ENCODE measurements at places on chromosomes 13 and 19.

GRCh38 chr13:18960637-18961227 is 220.9 kb downstream of the TUBA3C start:
- no peak for DNase-seq

DNA sequence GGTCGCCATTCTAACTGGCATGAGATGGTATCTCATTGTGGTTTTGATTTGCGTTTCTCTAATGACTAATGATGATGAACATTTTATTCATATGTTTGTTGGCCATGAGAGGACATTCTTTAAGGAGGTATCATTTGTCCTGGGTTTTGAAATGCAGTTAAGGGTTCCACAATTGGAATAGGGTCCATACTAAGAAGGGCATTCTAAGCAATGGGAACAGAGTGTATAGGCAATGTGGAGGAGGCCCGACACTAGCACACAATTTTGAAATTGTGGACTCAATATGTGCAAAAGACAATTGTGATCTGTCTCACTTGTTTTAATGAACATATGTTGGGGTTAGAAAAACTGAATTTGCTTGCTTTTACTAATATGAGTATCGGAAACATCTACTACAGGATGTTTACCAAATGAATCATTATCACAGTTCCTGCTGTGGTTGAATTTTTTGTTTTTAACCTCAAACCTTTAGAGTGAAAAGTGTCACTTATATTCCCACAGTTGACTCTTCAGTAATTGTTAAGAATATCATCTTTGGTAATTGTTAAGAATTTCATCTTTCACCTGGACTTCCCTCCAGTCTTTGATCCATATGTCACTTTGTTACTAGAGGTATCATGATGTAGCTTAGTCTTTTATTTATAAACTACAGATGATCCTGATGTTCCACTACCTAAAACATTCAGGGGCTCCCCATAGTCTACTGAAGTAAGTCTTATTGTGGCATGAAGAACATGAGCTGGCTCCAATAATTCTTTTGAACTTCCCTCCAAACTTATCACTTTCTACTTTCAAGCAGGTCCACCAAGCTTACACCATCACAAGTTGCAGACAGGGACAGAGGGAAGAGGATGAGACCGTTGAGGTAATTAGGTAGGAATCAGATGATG is 109.7 kb upstream of the KLF12 start:
- DNase-seq: no peak

- no peak for DNase-seq
Observed at GRCh38 chr13:91346062-91346461, 1.4 kb upstream of the MIR17HG start.

GRCh38 chr13:113883314-113883811 is 19.5 kb upstream of the GAS6 start:
- no peak for DNase-seq

DNA sequence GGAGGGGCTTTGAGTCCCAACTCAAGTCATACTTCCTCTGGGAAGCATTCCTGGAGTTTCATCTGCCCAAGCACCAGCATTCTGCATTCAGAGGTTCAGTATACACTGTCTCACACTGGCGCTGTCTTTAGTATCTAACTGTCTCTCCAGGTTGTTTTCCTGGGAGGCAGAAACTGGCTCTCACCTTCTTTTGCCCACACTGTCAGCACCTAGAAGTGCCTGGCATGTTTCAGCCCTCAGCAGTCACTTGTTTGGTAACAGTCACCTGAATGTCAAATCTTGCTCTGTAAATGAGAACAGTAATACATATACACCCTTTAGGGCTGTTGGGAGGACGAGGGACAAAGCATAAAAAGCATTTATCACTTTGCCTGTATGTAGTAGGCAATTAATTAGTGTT is 339.6 kb downstream of the UQCRFS1 start:
- DNase-seq: no peak

- no peak for DNase-seq
Observed at GRCh38 chr13:83753912-83754624, 128.2 kb downstream of the SLITRK1 start.

- no peak for DNase-seq
Observed at GRCh38 chr13:40758811-40759210, 12.2 kb downstream of the MRPS31 start.

DNA sequence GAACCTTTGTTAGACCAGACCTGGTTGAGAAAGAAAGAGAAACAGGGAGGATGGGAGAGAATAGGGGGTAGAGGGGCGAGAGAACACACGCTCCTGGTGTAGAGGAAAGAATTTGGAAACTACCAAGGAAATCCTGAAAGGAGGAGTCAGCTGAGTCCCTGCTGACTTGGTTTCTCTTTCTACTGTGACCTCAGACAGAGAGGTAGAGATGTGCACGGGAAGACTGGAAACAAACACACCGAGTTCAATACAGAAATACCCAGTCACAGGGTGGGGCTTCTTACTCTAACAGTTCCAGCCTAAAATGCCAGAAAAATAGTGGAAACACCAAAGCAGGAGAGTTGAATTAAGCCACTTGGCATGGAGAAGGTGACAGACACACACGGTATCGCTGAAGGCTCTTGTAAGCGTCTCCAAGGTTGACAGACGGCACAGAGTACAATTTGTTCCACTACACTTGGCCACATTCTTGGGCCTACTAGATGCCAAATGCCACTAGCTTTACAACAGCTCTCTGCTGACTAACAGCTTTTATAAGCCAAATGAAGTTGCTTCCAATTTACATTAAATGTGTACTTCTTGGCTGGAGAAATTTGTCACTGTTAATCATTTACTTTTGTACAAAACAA is 28.1 kb downstream of the LATS2 start:
- DNase-seq: peak; percentile 45

DNA sequence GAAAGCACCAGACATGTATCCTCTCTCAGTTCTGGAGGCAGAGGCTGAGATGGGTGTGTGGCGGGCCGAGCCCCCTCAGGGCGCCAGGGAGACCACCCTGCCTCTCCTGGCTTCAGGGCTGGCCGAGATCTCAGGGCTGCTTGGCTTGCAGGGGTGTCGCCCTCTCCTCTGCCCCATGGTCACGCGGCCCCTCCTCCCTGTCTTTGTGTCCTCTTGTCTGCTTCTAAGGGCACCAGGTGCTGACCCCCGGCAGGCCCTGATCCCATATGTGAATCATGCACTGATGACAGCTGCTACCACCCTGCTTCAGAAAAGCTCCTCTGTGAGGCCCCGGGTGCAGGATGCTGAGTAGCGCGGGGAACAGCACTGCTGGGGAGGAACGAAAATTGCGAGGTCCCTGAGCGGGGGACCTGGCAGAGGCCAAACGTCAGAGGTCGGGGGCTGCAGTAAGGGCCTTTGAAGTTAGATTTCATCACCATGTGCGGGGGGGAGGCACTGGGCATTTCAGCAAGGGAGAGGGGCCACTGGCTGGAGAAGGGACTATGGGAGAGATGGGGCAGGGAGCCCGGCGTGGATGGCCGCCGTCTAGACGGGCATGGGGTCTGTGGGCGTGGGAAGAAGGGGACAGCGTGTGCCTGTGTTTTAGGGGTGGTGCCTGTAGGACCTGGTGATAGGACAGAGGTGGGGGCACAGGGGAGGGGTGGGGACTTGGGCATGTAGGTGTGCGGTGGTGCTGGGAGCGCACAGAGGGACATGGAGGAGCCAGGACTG is 125.2 kb downstream of the KDM4B start:
- no peak for DNase-seq

DNA sequence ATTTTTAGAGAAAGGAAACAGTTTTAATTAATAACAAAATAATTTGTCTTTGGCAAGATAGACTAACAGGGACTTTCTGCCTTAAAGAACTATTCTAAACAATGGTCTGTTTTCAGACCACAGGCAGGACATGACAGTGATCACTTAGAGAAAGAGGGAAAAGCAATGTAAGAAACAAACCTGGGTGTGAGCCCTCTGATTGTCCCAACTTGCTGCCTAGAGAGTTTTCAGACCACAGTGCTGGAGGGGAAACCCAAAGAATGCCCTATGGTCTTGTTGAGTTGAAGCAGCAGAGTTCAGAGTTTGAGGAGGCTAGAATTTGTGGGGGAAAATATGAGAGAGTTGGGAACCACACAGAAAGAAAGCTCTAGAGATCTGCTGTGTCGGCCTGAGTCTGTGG is 38.1 kb downstream of the DGKH start:
- DNase-seq: no peak

- no peak for DNase-seq
Observed at GRCh38 chr19:485077-485476, 11.2 kb upstream of the MADCAM1 start.

DNA sequence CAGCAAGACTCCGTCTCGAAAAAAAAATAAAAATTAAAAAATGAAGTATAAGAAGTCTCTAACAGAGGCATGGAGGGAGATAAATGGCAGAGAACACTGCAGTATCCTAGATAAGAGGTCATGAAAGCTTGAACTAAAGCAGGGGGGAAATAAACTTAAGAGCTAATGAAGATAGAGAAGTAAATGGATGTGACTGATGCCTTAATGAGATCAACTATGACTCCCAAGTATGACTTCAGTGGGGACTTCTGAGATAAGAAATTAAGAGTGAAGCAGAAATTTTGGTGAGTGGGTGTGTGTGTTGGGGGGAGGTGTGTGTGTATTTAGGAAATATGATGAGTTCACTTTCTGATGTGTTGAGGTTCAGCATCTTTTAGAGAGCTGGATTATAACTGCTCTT is 55.1 kb downstream of the DIAPH3 start:
- DNase-seq: no peak

Measured in kidney epithelial cell (primary cell).